Osteocyte (in vitro differentiated cells): ENCODE measurements at places on chromosomes 12 and 14.

DNA sequence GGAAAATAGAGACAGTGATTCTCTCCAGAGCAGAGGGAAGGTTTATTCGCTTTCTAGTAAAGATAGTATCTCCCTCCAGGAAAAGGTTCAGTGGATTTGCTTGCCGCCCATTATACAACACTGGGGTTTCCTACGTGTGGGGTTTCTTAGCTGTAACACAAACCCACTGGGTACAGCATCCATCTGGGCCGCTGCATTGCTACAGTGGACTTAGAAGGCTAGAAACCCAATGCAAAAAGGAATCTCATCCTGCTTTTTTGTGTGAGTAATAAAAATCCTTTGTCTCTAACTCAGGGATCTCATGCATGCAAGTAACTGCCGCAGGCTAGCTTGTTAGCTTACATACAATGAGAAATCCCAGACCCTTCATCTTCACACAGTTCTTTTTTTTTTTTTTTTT lies 67.1 kb upstream of the BCL2L14 start:
- DNase-seq = peak; percentile 27

DNA sequence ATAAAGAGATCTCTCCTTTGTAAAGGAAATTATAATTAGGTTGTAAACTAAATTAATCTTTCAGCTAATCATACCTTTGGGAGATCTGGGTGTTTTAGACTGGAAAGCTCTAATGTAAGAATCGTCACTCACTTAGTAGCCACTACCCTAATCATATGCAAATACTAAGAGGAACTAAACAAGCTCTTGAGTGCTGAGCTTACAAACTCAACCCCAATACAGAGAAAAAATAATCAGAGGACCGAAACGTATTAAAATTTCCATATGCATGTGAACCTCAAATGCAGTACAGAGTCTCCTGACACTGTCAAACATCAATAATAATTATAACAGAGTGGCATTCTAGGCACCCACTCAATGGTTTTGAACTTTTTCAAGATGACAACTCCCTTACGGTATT lies 235.3 kb upstream of the FOXN3 start:
- DNase-seq = no peak

- DNase-seq = no peak
Measured at GRCh38 chr12:51829011-51829481, 19.5 kb downstream of the FIGNL2 start.

DNA sequence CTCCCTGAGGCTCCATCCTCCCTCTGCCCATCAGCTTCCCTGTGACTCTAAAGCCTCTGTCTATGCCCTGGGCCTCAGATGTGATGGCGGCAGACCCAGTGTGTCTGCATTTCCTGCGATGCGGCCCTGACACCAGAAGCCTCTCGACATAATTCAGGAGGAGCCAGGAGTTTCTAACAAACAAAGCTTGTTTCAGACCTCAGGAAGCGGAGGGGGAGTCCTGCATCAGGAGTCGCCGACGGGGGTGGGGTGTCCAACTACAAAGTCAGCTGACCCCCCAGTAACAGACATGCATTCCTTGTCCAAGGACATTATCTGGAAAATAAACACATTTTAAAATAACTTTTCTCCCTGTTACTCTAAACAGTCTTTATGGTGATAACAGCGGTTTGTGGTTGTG lies 167.5 kb downstream of the DPF3 start:
- no peak for DNase-seq

GRCh38 chr12:101527682-101528081 lies 52.5 kb downstream of the SPIC start:
- no peak for DNase-seq
